Activated CD4-positive, alpha-beta T cell treated with anti-CD3 and anti-CD28 coated beads, Interleukin-2, amount 50 U/mL, for 4 hours (primary cell): ENCODE measurements at places on chromosomes 6 and 20.

DNA sequence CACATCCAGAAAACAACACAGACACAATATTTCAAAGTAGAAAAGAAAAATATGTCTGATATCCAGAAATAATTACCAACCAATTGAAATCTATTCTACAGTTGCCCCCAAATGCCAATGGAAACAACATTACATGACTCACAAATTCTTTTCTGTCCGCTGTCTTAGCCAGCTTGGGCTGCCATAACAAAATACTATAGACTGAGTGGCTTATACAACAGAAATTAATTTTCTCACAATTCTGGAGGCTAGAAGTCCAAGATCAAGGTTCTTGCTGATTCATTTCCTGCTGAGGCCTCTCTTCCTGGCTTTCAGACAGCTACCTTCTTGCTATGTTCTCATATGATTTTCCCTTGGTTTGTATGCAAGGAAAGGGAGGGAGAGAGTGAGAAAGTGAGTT is 698.1 kb downstream of the DHX35 start:
- no peak for DNase-seq

DNA sequence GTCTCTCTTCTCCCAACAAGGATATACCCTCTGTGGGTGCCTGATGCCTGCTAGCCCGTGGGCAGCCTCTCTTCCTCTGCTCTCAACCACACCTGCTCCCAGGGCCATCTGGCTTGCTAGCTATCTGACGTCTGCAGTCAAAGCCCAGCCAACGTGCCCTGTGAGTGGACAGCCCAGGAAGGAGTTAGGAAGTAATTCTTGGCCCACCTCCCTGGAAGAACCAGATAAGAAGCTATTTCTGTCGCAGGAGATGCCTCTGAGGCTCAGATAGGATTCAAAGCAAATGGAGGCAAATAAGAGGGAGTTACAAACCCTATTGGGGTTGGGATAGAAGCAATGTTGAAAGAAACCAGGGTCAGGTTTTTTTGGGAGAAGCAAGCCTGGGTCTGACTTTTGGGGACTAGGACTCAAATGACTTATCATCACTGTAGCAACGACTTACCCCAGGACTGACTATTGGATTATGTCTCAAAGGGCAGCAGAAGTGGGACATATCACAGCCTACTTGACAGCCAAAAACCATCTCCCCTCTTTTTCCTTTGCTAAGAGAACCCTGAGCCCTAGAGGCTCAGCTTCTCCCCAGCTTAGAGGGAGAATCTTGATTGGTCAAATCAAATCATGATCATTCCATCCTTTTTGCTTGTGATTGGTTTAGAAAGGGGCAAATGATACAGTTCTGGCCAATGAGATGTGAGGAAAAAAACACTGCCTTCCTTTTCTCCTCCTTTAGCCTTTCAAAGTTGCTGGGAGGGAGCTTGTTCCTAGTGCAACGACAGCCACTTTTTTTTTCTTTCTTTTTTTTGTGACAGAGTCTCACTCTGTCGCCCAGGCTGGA is 18.0 kb upstream of the CDK5RAP1 start:
- no peak for DNase-seq

DNA sequence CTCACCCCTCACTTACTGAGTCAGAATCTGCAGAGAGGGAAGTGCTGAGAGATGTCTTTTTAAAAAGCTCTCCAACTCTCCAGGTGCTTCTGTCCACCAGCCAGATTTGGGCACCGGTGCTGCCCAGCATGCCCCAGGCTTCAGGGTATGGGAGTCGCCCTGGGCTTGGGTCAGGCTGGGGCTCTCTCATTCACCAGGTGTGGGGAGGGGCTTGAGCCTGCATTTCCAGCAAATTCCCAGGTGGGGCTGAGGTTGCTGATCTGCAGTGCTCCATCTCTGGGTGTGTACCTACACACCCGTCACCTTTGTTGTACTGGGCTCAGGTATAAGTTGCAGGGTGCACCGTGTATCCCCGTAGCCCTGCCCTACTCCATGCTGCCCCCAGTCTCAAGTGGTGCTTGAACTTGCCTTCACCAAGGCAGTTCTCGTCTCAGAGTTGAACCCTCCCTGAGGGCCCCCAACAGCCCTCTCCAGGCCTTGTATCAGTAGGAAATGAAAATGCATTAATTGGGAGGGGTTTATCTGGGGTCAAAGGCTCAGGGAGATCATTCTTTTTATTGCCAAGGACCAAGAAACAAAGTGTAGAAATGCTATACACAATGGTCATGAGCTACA is 23.5 kb downstream of the PPP1R3G start:
- no peak for DNase-seq

DNA sequence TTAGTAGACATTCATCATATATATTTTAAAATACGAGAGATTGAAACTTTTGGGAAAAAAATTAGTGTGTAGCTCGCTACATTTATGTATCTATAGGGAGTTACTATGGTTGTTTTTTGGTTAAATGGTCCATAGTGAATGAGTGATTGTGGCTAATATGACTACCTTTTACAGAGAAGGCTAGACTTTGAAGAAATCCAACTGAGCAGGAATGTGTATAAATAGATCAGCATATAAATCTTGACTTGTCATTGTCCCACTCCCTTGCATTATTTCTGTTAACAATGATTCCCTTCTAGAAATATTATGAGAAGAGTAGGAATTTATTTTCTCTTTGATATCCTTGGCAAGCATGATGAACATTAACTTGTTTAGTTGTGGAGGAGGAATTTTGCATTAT is 737.8 kb upstream of the MAP3K7 start:
- DNase-seq = no peak

DNA sequence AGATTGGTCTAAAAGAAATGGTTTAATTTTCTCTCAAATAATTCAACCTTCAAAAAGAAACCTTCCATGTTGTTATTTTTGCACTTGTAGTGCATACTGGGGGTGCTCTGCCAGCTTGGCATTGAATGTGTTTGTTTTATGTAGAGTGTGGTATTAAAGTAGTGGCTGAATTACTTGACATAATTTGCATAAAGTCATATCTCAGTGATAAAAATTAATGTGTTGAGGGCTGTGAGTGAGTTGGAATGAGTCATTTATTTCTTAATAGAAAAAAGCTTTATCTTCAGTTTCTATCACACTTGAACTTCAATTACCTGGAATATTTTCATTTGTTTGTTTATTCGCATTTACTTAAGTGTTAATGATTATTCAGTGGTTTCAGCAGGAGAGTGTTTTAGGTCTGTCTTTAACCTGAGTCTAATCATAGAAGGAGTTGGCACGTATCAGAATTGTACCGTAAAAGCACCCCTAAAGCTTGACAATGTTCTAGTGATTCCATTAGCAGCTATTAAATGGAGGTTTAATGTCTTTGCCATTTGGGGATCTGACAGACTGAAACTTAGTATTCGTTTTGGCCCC is 801.2 kb upstream of the FLRT3 start:
- DNase-seq = no peak

DNA sequence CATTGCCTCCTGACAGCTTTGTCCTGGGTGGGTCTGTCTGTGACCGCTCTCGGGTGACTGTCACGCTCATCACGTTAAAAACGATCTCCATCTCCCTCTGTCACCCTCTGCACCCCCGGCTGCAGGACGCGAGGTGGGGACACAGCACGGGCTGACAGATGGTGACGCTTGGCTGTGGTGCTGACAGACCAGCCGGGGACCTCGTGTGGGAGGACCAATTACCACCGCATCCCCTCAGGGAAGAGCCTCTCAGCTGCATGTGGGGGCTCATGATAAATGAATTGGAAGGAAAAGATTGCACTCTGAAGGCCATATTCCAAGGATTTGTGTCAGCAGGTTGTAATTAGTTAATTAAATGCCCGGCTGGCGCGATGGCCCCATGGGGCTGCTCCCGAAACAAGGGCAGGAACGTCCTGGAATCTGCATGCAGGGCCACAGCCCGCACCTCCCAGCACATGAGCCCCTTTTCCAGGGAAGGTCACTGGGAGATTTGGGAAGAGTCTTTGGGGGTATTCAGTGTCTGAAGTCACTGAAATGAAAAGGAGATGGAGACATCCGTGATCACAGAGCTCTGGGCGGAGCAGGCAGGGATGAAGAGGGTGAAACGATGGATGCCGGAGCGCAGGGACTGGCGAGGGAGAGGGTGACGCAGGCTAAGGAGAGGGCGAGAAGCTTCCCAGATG is 87.1 kb downstream of the ERMARD start:
- DNase-seq = no peak
